ENCODE measurements at places on chromosomes 1 and 21.
A peak's percentile ranks its signal among the peaks of the same experiment; 100 is the strongest.

GRCh38 chr1:41391834-41392527 is 30.7 kb downstream of the FOXO6 start:
- DNase-seq: no peak

DNA sequence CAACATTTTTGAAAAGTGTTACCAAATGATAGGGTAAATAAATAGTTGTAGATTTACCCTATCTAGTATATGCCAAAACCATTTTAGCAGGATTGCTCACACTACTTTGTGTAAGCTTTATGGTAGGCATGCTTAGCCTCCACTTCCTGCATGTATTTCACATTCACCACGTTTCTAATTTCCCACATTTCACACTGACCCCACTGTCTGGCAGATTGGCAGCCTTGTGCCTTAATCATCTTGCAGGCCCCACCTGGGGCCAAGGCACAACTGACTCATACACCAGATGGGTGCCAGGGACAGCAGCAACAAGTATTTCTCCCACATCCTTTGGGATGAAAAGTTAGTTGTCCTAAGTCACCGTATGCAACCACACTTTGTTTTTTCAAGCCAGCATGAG is 21.2 kb upstream of the CENPF start:
- DNase-seq: no peak

DNA sequence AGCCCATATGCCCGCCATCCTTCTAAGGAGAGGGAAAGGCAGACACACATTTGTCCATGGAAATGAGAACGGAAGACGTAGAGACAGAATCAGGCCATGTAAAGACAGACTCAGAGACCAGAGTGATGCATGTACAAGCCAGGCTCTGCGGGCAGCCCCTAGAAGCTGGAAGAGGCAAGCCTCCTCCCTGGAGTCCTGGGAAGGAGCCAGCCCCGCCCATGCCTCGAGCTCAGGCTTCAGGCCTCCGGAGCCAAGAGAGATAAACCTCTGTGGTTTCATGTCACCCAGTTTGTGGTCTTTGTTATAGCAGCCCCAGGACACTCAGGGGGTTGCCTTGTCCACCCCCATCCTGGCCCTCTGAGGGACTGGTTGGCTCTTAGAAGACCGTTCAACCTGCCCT is 11.6 kb downstream of the PDE9A start:
- DNase-seq: no peak

DNA sequence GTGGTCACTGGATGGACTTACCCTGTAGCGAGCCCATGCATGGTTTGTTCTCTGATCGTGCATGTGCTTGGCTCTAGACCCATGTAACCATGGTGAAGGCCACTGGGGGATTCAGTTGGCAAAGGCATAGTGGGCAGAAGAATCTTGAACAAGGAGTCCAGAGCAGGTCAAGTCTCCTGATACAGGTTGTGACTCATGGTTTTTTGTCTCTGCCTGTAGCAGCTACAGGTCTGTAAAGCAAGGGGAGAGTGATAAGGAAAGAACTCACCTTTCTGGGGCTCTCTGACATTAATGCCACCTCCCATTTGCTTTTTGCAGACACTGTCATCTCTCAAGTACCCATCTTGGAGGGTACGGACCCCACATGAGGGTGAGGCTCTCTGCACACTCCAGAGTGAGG is 153.4 kb upstream of the CAMK1G start:
- DNase-seq: no peak

GRCh38 chr1:105684714-105685113 is 1371.8 kb upstream of the PRMT6 start:
- DNase-seq: no peak

DNA sequence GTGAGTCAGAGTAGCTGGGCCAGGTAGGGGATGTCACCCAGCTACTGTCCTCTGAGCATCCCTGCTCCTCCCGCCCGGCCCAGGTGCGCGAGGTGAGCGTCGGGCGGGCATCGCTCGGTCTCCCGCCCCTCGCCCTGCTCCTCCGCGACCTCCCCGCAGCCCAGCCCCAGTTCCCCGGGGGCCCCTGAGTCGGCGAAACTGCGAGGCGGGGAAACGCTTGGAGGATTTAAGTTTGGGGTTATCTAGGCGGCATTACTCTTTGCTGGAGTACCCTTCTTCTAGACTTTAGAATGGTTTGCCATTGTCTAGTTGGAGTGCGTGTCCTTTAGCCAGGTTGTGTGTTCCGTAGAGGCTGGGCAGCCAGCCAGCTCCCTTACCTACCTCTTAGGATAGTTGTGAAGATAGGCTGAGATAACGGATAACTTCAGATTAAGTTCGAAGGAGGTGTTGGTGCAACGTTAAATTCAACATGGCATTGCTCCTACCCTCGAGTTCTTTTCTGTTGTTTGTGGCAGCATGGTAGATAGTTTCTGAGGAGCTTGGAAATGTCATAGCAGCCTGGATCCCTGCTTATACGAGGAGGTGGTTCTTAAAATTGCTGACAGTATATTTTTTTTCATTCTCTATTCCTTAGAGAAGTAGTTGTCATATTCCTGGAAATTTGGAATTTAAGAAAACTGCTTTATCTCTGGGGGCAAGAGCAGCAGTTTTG is 697 bp downstream of the AGO3 start:
- no peak for DNase-seq

- DNase-seq: no peak
Observed at GRCh38 chr1:43919906-43920305, 13.7 kb upstream of the ARTN start.

DNA sequence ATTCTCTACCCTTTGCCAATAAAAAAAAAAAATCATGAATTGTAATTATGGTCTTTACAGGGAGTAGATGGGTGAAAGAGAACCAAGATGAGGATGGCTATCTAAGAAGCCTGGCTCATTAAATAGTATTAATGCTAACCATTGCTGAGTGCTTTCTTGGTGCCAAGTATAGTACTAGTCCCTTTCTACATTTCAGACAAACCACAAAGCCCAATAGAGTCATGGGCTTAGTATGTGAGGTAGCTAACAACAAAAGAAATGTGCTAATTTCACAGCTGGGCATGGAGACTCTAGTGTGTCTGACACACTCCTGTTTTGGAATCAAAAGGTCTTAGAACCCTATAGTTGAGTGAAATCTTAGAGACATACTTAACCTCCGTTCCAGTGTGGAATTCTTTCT is 84.5 kb upstream of the ESRRG start:
- no peak for DNase-seq

DNA sequence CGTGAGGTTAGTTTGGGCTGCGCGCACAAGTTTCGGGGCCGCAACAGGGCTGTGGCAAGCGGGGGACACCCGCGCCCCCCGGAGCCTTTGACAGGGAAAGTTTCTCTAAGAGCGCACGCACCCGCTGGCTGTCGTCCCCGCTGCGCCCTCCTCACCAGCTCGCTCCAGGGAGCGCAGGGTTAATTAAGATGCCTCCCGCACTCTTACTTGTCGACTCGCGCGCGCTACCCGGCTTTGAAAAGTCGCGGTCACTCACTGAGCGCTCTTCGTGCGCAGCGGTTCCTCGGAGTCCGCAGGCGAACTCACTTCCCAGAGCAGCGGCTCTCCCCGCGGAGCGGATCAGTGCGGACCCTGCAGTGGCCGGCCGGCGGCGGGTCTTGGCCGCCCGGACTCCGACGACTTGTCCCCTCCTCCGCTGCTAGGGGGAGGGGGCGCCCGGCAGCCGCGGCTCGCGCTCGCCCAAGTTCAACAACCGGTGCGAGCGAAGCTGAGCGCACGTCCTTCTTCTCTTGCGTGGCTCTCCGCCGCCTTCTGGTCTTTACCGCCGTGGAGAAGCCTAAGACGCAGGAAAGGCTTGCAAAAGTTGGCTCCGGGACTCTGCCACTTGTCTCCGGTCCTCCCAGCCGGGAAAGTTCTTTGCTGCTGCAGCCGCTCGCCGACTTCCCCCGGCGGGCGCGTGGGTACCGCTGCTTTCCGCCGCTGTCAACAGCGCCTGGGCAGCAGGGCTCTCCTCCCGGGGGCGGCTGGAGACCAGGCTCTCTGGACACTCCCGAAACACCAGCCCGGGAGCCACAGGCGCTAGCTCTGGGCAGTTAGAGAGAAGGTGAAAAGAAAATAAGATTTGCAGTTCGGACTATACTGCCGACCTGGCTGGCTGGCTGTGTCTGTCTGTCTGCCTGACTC is 506 bp downstream of the JUN start:
- DNase-seq: peak; percentile 43

- no peak for DNase-seq
Observed at GRCh38 chr1:16183179-16183578, 27.3 kb upstream of the EPHA2 start.

DNA sequence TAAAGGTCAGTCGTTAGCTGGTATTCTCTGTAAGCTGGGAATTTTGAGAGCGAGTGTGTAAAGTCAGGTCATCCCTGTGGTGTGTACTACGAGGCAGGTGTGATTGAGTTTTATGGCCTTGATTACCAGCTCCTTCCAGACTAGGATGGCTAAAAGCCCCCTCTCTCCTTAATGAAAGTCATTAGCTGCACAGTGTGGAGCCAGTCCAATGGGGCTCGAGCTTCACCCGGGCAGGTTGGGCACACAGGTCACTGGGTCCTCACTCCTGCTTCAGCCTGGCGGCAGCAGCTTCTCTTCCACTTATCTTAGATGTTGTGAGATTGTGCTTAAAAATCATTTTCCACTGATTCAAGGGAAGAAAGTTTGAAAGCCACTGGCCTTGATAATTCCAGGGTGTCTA is 3.0 kb downstream of the DMRTB1 start:
- DNase-seq: no peak

GRCh38 chr1:50913954-50914353 is 46.1 kb downstream of the FAF1 start:
- DNase-seq: no peak

DNA sequence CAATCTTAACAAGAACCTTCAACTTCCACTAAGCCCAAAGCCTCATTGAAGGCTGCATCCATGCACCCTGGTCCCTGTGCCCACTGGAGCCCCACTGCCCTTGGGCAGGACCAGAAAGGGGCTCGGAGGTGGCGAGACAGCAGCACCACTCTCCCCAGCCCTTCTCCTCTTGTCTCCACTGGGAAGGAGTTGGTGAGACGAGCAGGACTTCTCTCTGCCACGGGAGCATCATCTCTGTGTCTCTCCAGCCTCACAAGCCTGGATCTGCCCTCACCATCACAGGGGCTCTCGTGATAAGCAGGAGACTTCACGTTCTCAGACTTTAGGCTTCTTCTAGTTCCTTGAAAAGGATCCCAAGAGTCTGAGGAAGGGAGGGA is 7.2 kb upstream of the ETV3L start:
- no peak for DNase-seq

DNA sequence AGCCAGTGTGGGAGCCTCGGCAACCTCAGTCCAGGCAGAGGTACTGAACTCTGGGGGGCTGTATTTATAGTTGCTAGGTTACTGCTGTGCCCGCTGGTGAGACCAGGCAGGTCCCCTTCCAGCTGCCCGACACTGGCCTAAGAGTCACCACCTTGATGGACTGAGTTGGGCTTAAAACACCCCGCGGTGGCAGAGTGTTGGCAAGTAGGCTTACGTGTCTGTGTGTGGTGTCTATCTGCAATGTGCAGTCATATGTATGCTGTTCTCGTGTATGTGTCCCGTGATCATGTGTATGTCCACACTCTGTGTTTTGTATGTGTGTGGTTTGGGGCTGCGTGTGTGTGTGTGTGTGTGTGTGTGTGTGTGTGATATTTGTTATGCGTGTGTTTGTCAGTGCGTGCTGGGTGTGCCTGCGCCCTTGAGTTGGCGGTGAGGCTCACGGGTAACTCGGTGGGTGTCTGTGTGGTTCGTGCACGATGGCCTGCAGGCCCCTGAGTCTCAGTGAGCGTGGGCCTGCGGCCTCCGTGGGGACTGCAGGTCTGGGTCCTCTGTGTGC is 65.5 kb downstream of the MEF2D start:
- DNase-seq: no peak

DNA sequence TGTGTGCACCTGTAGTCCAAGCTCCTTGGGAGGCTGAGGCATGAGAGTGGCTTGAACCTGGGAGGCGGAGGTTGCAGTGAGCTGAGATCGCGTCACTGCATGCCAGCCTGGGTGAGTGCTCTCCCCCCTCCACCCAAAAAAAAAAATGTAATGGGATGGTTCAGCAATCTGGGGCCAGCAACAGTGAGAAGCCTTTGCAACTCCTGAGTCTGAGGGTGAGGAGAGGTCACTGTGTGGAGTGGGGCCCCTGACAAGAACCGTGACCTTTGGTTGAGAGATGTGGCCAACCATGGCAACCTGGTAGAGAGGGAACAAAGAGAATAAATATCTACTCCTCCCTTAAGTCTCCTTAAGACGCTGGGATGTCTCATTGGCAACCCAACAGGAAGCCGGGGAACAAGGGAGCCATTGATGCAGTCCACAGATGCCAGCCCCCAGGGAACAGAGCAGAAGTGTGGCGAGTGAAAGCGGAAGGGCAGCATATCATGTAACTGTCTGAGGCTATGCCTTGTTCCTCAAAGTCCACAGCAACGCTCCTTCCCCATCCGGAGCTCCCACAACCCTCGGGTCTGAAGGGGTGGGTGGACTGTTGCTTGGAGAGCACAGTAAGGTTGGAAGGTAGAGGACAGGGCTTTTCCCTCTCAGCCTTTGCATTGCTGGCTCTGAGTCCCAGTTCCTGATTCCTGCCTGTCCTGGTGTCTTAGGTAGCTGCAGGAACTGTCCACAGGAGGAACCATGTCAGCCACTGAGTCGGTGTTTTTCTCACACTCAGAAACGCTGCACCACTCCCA is 8.3 kb downstream of the TRNP1 start:
- DNase-seq: peak; percentile 71

- no peak for DNase-seq
Observed at GRCh38 chr1:201708691-201709090, 120.3 kb upstream of the IPO9 start.

- no peak for DNase-seq
Observed at GRCh38 chr1:192849011-192849410, 40.2 kb downstream of the RGS2 start.

- no peak for DNase-seq
Observed at GRCh38 chr1:183138301-183138700, 47.8 kb upstream of the LAMC2 start.

GRCh38 chr21:43189936-43190335 is 21.1 kb downstream of the CRYAA start:
- DNase-seq: no peak

DNA sequence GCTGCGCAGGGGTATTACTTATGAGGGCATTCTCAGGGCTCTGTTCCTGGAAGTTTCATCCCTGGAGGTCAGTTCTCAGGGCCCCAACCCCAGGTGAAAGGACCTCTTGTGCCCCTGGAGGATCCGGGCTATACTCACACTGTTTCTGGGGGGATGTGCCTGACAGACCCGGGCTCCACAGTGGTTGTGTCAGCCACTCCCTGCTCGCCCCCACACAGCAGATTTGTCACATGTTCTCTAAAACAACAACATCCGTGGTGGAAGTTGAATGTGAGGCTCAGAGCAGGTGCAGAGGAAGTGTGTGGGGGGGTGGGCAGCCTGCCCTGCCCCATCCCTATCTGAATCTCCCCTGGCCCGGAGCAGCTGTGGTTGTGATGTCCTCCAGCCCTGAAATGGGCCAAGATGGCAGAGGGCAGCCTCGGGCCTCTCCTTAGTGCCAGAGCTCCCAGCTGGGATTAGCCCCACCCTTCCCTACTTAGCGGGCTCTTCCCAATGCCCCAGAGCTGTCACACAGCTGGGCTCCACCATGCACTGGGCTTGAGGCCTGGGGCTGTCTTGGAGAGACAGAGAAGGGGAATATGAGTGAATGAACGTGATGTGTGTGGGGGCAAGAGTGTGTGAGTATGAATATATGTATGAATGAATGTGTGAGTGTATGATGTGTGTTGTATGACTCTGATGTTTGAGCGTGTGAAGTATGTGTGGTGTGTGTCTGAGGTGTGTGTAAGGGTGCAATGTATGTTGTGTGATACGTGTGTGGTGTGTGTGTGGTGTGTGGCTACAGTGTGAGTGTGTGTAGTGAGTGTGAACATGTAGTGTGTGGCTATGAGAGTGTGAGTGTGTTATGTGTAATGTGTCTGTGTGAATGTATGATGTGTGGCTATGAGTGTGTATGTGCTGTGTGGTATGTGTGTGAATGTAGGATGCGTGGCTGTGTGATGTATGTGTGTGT is 1.5 kb upstream of the FCMR start:
- peak; percentile 80 for DNase-seq

Measured in CD4-positive, alpha-beta T cell treated with Interferon alpha-2 for 1 hour (primary cell).